CD4-positive, alpha-beta memory T cell (primary cell): ENCODE measurements at places on chromosomes 12 and 14. TPM values are rescaled to one million over a fixed set of nuclear protein-coding genes. Genes with fewer than 3 reads are reported as not detected.

- H3K27me3 ChIP-seq, result no peaks in the 10 kb centered on the region
- no peak overlapping the region for H3K27ac ChIP-seq
- DNase-seq, result no peak
- H3K4me3 ChIP-seq, result no peak overlapping the region
Measured at GRCh38 chr12:26069796-26070195, 55.0 kb downstream of the BHLHE41 start.

GRCh38 chr12:105705765-105706164, 375.3 kb downstream of the C12orf75 start:
- DNase-seq, result no peak
- H3K4me3 ChIP-seq, result no peak overlapping the region
- H3K36me3 ChIP-seq, result no peaks in the 10 kb centered on the region
- no peaks in the 10 kb centered on the region for H3K27me3 ChIP-seq

ZNF641 gene
- 39.9 TPM for total RNA-seq

PTPRR gene
- total RNA-seq, result not detected

DNA sequence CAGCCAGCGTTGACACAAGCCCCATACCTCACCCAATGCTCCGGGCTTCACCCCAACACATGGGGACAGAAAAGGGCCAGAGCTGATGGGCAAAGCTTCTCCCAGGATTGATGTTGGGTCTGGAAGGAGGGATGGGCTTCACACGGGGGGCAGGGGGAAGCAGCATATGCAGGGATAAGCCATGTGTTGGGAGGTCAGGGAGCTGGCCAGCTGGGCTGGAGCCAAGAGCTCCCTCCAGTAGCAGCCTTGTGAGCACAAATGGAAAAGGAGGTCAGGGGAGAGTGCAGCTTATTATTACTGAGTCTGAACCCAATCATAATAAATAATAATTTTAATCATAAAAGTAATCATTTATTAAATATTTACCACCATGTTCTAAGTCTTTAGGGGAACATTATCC, 9.3 kb downstream of the PLEKHD1 start:
- H3K4me3 ChIP-seq, result no peak overlapping the region
- H3K4me1 ChIP-seq, result no peaks in the 10 kb centered on the region
- no peaks in the 10 kb centered on the region for H3K36me3 ChIP-seq
- no peaks in the 10 kb centered on the region for H3K27me3 ChIP-seq

NTS gene
- not detected for total RNA-seq

GRCh38 chr12:2681450-2682205, 113.1 kb upstream of the FKBP4 start:
- H3K27me3 ChIP-seq, result no peaks in the 10 kb centered on the region
- no peaks in the 10 kb centered on the region for H3K36me3 ChIP-seq
- no peak overlapping the region for H3K4me3 ChIP-seq
- H3K4me1 ChIP-seq, result no peaks in the 10 kb centered on the region
- no peak for DNase-seq

GPRC5D gene
- total RNA-seq, result not detected

C12orf50 gene
- 0.09 TPM for total RNA-seq

DNA sequence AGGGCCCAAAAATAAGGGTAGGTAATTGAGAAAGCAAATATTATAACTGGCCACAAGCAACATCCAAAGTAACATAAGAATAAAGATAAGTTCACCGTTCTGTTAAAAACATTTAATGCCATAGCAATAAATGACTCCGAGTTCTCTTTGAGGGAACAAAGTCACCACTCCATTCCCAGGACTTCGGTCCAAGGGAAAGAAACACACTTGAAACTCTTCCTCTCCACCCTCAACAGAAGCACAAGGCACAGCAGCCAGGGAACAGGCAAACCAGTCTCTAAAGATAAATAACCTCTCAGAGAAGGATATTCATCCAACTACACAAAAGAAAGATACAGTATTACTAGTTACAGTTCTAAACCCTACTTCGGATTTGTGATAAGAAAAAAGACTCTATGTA, 2.5 kb downstream of the SETD3 start:
- DNase-seq, result no peak
- H3K4me3 ChIP-seq, result no peak overlapping the region
- H3K36me3 ChIP-seq, result no peaks in the 10 kb centered on the region
- H3K4me1 ChIP-seq, result peaks cover 44% of the 10 kb centered on the region
- no peak overlapping the region for H3K27ac ChIP-seq
- no peaks in the 10 kb centered on the region for H3K27me3 ChIP-seq

LALBA gene
- not detected for total RNA-seq

DNA sequence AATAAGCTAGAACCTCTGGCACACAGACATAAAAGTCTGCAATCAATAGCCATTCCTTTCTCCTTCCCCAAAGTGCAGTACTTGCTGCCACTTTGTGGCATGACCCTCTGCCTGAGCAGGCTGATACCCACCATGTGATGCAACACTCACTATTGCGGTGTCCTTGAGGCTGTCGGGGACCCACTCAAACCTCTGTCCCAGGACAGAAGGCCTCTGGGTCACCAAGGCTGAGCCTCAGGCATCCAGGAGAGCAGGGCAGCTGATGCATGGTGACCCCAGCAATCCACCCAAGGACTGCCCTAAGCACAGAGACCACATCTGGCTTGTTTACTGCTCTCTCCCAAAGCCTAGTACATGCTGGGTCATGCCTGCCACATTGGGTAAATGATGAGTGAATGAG, 114.2 kb downstream of the DPF3 start:
- no peak overlapping the region for H3K27ac ChIP-seq
- no peaks in the 10 kb centered on the region for H3K36me3 ChIP-seq
- no peak for DNase-seq
- H3K27me3 ChIP-seq, result no peaks in the 10 kb centered on the region
- H3K4me3 ChIP-seq, result no peak overlapping the region
- no peaks in the 10 kb centered on the region for H3K4me1 ChIP-seq

GALNT8 gene
- 0.99 TPM for total RNA-seq

AQP2 gene
- total RNA-seq, result not detected

DNA sequence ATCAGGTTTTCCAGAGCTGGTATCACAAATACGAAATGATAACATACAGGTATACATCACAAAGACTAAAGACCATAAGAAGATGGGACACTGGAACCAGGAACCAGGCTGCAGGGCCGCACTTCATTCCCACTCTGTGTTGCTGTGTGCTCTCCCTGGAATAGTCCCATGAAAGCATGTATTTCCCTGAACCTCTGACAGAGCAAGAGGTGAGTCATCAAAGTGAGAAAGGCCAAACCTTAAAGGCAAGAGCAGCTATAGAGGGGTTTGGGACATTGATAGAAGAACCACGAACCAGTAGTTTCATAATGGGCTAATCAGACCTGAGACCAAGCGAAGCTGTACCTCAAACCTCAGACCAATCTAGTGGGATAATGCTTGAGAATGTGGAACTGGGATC, 283.0 kb upstream of the PRKD1 start:
- H3K27me3 ChIP-seq, result no peaks in the 10 kb centered on the region
- H3K36me3 ChIP-seq, result no peaks in the 10 kb centered on the region
- DNase-seq, result no peak
- H3K4me1 ChIP-seq, result no peaks in the 10 kb centered on the region
- H3K4me3 ChIP-seq, result no peak overlapping the region
- no peak overlapping the region for H3K27ac ChIP-seq

ADAMTS20 gene
- not detected for total RNA-seq

PKP2 gene
- total RNA-seq, result 0.76 TPM
